Right atrium auricular region (tissue), 2 donors: ENCODE measurements at places on chromosomes 16 and 17.

DNA sequence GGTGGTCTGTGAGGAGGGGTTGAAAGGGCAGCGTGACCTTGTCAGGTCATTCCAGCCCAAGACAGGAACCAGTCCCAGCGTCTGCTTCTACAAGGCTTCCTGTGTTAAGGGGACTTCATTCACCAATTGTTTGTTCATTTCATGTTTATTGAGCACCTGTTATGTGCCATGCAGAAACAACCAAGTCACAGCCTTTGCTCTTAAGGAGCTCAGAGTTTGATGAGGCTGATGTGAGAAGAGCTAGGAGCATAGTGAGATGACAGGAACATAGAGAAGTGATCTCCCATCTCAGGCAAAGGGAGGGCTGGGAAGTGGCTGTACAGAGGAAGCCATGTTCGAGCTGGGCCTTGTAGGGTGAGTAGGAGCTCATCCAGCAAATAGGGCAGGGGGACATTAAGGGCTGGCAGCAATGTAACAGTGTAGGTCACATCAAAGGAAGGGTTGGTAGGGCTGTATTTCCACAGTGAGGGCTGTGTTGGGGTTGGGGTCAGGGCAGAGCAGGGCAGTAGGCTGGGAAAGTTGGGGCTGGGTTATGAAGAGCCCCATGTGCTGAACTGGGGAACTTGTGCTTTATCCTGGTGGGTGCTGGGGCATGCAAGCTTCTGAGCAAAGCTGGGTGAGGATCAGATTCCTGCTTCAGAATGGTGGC, 79.8 kb downstream of the ARHGAP23 start:
- H3K4me3 ChIP-seq: no peak overlapping the region
- H3K27me3 ChIP-seq: no peaks in the 10 kb centered on the region
- no peak overlapping the region for H3K27ac ChIP-seq
- H3K4me1 ChIP-seq: peaks cover 30% of the 10 kb centered on the region

- H3K4me3 ChIP-seq: peak overlapping the region; percentile 88
- H3K27me3 ChIP-seq: no peaks in the 10 kb centered on the region
- H3K4me1 ChIP-seq: peaks cover 52% of the 10 kb centered on the region
- H3K36me3 ChIP-seq: peaks cover 49% of the 10 kb centered on the region
Measured at GRCh38 chr16:89561142-89561883, 831 bp downstream of the RPL13 start.

DNA sequence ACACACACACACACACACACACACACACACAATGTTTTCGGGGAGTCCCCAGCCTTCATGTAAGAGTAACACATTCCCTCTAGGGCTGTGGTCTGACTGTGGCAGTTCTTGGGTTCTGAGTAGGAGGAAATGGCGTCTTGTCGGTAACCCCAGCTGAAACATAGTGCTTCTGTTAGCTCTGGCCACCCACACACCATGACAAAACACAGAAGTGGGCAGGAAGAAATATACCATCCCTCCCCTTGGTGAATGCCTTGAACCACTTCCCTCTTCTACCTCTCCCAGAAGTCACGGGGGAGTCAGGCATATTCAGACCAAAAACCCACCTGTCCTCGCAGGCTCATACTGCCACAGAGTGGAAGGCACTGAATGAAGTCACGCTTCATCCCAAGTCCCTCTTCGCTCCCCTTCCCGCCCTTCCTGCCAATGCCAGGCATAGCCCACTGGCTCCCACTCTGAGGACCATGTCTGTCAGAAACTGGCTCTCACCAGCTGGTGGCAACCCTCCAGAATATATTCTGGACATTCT, 11.5 kb downstream of the SLC35B1 start:
- no peak overlapping the region for H3K27ac ChIP-seq
- no peak for DNase-seq
- H3K4me1 ChIP-seq: peaks cover 21% of the 10 kb centered on the region
- no peaks in the 10 kb centered on the region for H3K27me3 ChIP-seq

- no peaks in the 10 kb centered on the region for H3K36me3 ChIP-seq
- no peak overlapping the region for H3K27ac ChIP-seq
- no peak overlapping the region for H3K4me3 ChIP-seq
- DNase-seq: no peak
Measured at GRCh38 chr17:38534498-38534885, 71.3 kb downstream of the SRCIN1 start.

DNA sequence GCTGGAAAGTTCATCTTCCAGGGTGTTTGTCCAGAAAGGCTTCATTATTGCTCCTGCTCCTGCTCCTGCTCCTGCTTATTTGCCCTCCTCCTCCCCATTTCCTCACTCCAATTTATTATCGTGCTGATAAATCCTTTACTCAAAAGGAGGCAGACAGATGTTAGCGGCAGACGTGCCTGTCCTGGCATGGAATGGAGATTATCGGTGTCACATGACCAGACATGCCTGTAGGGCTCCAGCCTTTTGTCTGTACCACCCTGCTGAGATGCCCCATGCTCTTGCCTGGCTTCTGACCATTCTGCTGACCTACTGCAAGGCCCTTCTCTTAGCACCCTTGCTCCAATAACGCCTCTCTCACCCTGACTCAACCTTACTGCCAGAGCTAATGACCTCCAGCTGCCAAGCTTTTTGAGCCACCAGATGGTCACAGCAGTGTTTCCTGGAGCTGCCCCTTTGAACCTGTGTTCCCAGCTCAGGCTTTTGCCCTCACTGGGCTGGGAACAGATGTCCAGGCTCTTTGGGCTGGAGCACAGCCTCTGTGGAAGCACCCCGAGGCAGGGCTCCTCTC, 12.8 kb downstream of the DNAH9 start:
- H3K4me1 ChIP-seq: peaks cover 15% of the 10 kb centered on the region
- no peak overlapping the region for H3K4me3 ChIP-seq
- H3K36me3 ChIP-seq: no peaks in the 10 kb centered on the region
- DNase-seq: no peak
- H3K27ac ChIP-seq: no peak overlapping the region

DNA sequence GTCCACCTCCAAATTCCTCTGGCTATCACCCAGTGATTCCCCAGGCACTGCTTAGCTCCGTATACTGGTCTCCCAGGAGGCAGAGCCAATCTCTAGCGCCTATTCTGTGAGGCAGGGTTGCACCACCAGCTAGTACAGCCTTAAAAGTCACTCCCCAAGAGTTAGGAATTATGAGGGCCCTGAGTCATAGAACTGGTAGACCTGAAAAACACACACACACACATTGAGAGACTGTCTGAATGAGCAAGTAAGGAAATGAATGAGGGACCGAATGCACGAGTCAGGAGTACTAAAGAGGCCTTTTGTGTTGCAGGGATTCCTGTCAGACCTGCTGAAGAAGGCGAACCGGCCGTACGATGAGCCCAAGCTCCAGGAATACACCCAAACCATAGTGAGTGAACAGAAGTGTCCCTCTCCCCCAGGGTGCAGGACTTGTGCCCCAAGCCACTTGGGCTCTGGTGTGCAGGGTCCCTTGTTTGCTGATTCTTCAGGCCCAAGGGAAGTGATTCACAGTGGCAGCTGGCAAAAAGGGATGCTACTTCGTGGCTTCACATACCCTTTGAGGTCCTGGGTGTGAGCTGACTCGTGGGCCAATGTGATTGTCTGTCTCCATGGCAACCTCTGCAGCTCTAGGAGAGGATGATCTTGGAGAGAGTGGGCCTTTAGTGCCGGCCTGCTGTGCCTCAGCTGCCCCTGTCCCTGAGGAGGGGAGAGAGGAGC, 24.7 kb downstream of the CALB2 start:
- H3K4me3 ChIP-seq: no peak overlapping the region
- no peaks in the 10 kb centered on the region for H3K36me3 ChIP-seq
- H3K4me1 ChIP-seq: no peaks in the 10 kb centered on the region
- H3K27ac ChIP-seq: no peak overlapping the region

GRCh38 chr16:1993731-1994131, 4.0 kb downstream of the SYNGR3 start:
- no peak overlapping the region for H3K27ac ChIP-seq
- no peak overlapping the region for H3K4me3 ChIP-seq
- DNase-seq: no peak
- H3K4me1 ChIP-seq: peaks cover 33% of the 10 kb centered on the region
- peaks cover 13% of the 10 kb centered on the region for H3K36me3 ChIP-seq
- H3K27me3 ChIP-seq: peaks cover 16% of the 10 kb centered on the region

DNA sequence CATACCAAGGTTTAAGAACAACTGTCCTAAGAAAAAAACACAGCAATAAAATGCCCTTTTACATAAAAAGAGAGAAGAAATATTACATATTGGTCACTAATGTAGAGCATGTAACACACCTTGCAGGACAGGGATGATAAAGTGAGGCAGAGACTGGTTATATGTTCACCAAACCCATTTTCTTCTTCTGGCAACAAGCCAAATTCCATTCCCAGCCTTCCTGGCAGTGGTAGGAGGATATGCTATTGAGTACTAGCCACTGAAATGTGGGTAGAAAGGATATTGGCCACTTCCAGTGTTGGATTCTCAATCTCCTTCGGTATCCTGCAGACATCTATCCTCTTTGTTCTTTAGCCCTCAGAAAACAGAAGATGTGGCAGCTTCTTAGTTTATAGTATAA, 105.2 kb upstream of the SHISA6 start:
- no peak for DNase-seq
- no peaks in the 10 kb centered on the region for H3K36me3 ChIP-seq
- H3K27me3 ChIP-seq: no peaks in the 10 kb centered on the region
- H3K4me1 ChIP-seq: no peaks in the 10 kb centered on the region
- H3K27ac ChIP-seq: no peak overlapping the region
